ENCODE measurements at places on chromosomes 1 and 21.

DNA sequence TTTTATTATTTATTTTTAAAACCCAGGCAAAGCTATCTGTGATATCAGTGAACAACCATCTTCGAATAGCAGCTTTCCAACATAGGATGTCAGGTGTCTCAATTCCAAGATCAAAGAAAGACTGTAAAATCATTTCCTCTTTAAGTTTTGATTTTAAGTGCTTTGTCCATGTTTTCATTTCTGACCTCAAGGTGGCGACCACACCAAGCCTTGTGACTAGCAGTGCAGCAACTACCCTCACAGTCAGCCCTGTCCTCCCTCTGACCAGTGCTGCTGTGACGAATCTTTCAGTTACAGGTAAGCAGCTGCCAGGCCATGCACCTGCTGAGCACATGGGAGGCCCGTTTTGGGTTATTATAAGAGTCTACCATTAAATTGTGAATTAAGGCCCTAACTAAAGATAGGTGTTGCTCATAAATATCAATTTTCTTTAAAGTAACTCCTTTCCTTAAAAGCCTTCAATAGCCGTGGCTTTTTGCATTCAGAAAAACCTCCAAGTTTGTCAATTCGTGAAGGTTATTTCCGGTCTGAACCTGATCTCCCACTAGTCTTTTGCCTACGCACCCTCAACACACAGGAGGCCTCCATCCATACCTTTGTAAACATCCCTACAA, 117.0 kb downstream of the CD247 start:
- DNase-seq: peak; percentile 57
- no peak overlapping the region for H3K4me3 ChIP-seq
- H3K36me3 ChIP-seq: peaks cover 70% of the 10 kb centered on the region
- H3K27ac ChIP-seq: no peak overlapping the region

GRCh38 chr1:223244366-223245103, 101.5 kb upstream of the TLR5 start:
- H3K27me3 ChIP-seq: no peaks in the 10 kb centered on the region
- no peak overlapping the region for H3K4me3 ChIP-seq
- no peaks in the 10 kb centered on the region for H3K36me3 ChIP-seq
- H3K4me1 ChIP-seq: peaks cover 47% of the 10 kb centered on the region
- H3K27ac ChIP-seq: peak overlapping the region; percentile 68
- no peak for DNase-seq

DNA sequence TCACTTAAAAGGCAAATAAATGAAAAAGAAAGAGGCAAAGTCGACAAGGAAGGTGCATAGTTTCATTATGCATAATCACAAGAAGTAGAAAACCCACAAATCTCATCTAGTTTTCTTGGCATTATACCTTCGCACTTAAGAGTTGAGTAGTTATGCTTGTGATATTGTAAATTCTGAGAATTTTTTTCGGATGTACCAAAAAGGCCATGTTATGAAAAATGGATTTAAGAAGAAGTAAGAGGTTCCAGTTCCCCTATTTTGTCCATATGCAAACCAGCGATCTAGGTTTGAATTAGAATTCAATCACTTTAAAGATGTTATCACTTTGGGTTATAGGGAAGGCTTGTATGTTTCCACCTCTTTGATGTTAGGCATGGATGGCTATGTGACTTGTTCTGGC, 7.9 kb upstream of the ERICH3 start:
- DNase-seq: no peak
- peaks cover 15% of the 10 kb centered on the region for H3K27me3 ChIP-seq
- H3K4me3 ChIP-seq: no peak overlapping the region
- H3K36me3 ChIP-seq: no peaks in the 10 kb centered on the region

GRCh38 chr1:67270541-67270940, 37.1 kb upstream of the IL12RB2 start:
- peaks cover 55% of the 10 kb centered on the region for H3K4me1 ChIP-seq
- H3K36me3 ChIP-seq: peaks cover 31% of the 10 kb centered on the region
- H3K27me3 ChIP-seq: no peaks in the 10 kb centered on the region
- H3K4me3 ChIP-seq: no peak overlapping the region
- DNase-seq: no peak

DNA sequence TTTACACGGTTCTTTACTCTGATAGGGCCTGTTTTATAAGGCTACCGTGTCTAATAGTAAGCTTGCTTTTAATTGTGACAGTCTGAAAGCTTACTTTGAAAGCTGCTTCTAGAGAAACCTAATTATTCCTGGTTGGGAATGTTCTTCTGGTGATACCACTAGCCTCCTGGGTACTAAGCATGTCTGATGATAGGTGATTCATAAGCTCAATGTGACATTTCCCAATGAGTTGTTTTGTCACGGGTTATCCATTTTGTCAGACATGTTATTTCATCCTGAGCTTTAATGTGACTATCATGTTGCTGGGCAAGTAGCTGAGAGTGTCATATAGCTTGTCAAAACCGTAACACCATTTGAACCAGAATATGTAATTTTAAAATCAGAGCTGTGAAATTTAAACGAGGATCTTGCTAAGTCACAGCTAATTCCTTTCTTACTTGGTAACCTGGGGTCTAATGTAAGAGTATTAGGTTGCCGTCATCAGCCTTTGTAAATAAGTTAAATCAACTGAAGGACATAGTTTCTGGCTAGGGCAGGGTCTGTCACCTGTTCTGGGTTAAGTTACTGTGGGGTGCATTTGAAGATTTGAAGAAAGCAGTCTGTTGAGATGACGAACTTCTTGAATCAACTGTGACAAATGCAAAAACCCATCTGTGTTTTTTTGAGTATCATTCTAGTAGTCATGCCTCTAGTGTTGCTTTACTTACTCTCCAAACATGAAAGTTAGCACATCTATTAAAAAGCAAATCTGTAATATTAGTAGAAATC, 529.2 kb downstream of the USP25 start:
- no peak for DNase-seq
- H3K36me3 ChIP-seq: no peaks in the 10 kb centered on the region
- no peaks in the 10 kb centered on the region for H3K4me1 ChIP-seq
- H3K4me3 ChIP-seq: no peak overlapping the region

- no peak overlapping the region for H3K4me3 ChIP-seq
- H3K36me3 ChIP-seq: peaks cover 97% of the 10 kb centered on the region
- H3K4me1 ChIP-seq: peaks cover 39% of the 10 kb centered on the region
- peak overlapping the region; percentile 65 for H3K27ac ChIP-seq
- no peak for DNase-seq
- no peaks in the 10 kb centered on the region for H3K27me3 ChIP-seq
Measured at GRCh38 chr1:236861560-236862218, 66.6 kb downstream of the MTR start.

DNA sequence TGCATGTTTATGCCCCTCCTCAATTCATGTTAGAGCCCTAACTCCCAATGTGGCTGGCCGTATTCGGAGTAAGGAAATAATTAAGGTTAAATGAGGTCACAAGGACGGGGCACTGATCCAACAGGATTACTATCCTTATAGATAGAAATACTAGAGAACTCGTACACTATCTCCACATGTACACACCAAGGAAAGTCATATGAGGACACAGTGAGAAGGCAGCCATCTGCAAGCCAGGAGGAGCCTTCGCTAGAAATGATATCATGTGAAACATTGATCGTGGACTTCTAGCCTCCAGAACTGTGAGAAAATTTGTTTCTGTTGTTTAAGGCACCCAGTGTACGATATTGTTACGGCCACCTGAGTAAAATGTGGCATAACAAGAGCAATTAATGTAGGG, 79.7 kb downstream of the FAF1 start:
- H3K4me3 ChIP-seq: no peak overlapping the region
- H3K27ac ChIP-seq: no peak overlapping the region
- no peaks in the 10 kb centered on the region for H3K27me3 ChIP-seq
- peaks cover 12% of the 10 kb centered on the region for H3K36me3 ChIP-seq
- peaks cover 21% of the 10 kb centered on the region for H3K4me1 ChIP-seq
- DNase-seq: no peak

DNA sequence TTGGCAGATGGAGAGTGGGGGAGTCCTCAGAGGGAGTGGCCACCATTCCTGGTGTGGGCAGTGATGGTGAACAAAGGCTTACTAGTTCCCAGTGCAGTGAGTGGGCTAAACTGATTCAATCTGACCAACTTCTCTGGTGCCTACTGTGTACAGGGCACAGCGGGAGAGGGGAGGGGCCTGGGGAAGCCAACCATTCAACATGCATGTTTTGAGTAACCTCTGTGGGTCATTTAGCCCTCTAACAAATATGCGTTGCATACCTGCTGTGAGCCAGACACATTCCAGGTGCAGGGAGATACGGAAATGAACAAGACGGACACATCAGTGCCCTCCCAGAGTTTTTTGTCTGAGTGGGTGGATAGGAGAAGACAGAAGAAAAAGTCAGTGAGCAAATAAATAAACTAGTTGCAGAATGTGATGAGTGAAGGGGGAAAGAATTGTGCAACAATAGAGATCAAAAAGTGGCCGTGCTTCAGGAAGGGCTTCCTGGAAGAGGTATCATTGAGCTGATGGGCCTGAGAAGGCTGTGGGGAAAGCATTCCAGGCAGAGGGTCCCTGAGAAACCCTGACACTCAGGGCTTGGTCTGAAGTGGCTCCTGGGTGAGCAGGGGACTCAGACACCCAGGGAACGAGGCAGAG, 78.8 kb downstream of the EPHB2 start:
- no peak overlapping the region for H3K27ac ChIP-seq
- no peak overlapping the region for H3K4me3 ChIP-seq
- no peak for DNase-seq
- no peaks in the 10 kb centered on the region for H3K36me3 ChIP-seq
- no peaks in the 10 kb centered on the region for H3K27me3 ChIP-seq

- no peaks in the 10 kb centered on the region for H3K36me3 ChIP-seq
- no peaks in the 10 kb centered on the region for H3K4me1 ChIP-seq
- peaks cover 15% of the 10 kb centered on the region for H3K27me3 ChIP-seq
Measured at GRCh38 chr1:63827411-63828321, 53.8 kb downstream of the ROR1 start.

GRCh38 chr1:20716232-20716631, 1.6 kb downstream of the KIF17 start:
- H3K27ac ChIP-seq: no peak overlapping the region
- no peak for DNase-seq
- no peak overlapping the region for H3K4me3 ChIP-seq

GRCh38 chr21:33199100-33199464, 30.7 kb upstream of the IFNAR2 start:
- H3K27ac ChIP-seq: no peak overlapping the region
- DNase-seq: no peak
- H3K4me1 ChIP-seq: peaks cover 32% of the 10 kb centered on the region
- no peaks in the 10 kb centered on the region for H3K27me3 ChIP-seq
- no peak overlapping the region for H3K4me3 ChIP-seq

- H3K27me3 ChIP-seq: peaks cover 13% of the 10 kb centered on the region
- no peak for DNase-seq
- no peaks in the 10 kb centered on the region for H3K36me3 ChIP-seq
- no peak overlapping the region for H3K4me3 ChIP-seq
- H3K4me1 ChIP-seq: peaks cover 32% of the 10 kb centered on the region
Measured at GRCh38 chr1:210448297-210448892, 119.7 kb downstream of the HHAT start.

DNA sequence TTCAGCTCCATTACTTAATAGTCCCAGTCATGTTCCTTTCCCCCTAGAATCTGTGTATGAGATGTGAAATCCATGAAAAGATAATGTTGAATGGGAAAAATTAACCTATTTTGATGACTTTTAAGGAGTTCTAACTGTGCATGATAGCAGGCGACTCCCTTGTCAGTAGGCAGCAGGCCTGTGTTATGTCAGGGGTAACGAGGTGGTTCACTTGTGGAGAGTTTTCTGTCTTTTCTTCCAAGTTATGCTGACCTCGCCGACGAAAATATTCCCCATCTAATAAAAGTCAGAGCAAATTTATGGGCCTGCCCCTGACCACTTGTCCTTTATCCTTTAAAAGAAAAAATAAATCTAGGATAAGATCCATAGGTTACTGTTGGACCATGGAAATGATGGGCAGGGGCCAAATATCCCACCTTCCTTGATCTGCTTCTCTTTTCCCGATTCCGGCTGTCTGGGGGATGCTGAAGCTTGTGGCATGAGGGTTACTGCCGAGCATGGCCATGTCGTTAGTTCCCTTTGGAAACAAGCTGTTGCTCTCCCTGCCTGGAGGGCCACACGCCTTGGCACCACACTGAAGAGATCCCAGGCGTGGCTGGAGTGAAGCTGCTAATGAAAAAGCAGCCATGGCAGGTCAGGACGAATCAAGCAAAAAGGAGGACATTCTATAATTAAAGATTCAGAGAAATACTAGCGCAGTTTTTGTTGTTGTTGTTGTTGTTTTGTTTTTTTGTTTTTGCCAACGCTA, 93.8 kb downstream of the ROR1 start:
- H3K4me1 ChIP-seq: no peaks in the 10 kb centered on the region
- H3K36me3 ChIP-seq: no peaks in the 10 kb centered on the region
- H3K4me3 ChIP-seq: no peak overlapping the region
- H3K27ac ChIP-seq: no peak overlapping the region
- no peak for DNase-seq
- no peaks in the 10 kb centered on the region for H3K27me3 ChIP-seq

DNA sequence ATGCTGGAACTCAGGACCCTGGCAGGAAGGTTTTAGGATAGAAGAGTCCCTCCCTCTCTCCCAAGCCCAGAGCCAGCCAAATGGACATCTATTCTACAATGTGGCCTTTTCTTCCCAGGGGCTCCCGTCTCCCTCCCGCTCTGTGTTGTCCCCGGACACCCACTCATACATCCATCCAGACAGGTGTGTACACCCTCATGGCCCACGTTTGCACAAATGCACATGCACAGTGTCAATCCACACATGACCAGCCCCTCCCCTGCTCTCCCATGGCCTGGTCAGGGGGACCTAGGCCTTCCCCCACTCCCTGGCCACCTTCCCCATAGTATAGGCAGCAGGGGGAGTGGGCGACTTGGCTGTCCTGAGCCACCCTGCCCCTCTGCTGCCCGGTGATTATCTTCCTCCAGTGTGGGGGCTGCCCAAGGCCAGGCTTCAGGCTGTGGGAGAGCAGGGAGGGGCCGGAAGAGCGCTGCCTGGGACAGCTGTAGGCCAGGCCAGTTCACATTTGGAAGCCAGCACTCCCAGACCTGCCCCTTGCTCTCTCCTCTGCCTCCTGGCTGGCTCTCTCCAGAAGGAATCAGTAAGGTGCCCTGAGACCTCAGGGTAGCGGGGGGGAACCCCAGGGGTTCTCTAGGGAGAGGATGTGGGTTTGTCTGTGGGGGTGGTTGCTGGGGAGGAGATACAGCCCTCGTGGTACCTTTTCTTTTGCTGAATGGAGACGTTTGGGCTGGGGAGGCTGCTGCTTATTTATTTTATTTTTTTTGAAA, 4.1 kb upstream of the PTPN7 start:
- peak; percentile 71 for DNase-seq
- peaks cover 16% of the 10 kb centered on the region for H3K36me3 ChIP-seq
- H3K27ac ChIP-seq: peak overlapping the region; percentile 89

- DNase-seq: no peak
- peaks cover 32% of the 10 kb centered on the region for H3K27me3 ChIP-seq
- H3K4me1 ChIP-seq: no peaks in the 10 kb centered on the region
- no peaks in the 10 kb centered on the region for H3K36me3 ChIP-seq
Measured at GRCh38 chr1:17746920-17747319, 8.2 kb upstream of the ACTL8 start.

DNA sequence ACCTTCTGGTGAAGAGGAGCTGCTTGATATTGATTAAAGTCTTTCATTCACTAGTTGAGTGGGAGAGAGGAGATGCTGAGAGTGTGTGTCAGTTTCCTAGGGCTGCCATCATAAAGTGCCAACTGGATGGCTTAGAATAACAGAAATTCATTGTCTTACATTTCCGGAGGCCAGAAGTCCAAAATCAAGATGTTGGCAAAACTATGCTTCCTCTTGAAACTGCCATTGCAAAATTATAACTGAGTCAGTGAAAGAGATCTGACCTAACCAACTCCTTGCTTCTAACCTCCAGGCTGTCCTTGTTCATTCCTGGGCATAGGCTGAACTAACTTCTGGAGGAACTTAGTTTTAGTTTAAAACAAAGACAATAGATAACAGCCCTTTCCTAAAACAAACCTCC, 47.1 kb downstream of the PTGS2 start:
- no peak overlapping the region for H3K4me3 ChIP-seq
- no peak for DNase-seq
- H3K36me3 ChIP-seq: no peaks in the 10 kb centered on the region
- H3K27ac ChIP-seq: no peak overlapping the region

Measured in activated T-cell treated with anti-CD3 and anti-CD28 coated beads, Interleukin-2, amount 50 U/mL, for 24 hours (primary cell).